ENCODE measurements at places on chromosomes 7 and 10.

DNA sequence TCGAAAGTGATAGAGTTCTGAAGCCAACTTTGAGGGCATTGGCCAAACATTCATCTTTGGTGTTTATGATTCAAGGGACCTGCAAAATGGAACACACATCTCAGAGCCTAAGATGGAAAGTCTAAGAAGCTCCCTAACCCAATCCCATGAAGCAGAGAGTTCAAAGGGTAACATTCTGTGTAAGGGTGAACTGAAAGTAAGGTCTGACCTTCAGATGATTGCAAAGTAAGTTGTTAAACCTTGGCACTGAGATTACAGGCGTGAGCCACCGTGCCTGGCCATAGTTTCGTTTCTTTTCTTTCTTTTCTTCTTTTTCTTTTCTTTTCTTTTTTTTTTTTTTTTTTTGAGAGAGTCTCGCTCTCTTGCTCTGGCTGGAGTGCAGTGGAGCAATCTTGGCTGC lies 2.2 kb downstream of the ZNF212 start:
- no peak for DNase-seq

DNA sequence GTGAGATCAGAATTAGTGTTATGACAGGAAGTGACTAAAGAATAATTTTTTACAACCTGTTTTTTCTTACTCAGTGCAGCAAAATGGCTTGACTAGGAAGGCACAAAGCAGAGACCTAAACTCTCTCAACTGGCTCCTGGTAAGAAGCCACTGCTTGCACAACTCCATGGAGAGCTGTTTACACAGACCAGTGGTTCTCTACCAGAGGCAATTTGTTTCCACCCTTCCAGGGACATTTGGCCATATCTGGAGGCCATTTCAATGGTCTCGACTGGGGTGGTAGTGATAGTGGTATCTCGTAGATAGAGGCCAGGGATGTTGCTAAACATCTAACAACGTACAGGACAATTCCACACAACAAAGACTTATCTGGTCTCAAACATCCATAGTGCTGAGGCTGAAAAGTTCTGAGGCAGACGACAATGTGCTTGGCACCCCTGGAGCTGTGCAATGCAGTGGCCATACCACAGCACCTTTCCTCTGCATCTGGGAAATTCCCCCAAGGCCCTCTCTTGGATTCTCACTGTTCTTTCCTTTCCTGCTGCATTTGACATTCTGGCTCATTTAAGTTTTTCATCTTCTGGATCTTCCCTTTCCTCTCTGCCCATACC lies 105.4 kb upstream of the LAMB4 start:
- no peak for DNase-seq

GRCh38 chr10:113347508-113347907 lies 205.3 kb upstream of the HABP2 start:
- no peak for DNase-seq

DNA sequence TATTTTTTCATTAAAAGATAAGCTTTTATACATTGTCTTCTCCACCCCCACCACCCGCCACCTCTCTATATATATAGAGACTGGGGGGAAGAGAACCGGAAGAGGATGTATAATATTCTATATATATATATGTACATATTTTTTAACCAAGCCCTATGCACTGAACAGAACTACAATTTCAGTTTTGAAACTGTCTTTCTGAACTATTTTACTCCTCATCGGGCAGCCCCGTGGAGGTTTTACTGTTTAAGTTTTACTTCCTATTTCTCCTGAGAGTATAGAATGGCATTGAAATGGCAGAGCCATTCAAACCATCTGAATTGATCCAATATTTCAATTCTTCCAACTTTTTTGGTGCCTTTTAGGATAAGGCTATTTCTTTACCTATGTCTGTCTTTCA lies 1047.1 kb downstream of the NRG3 start:
- no peak for DNase-seq

- DNase-seq, result no peak
These were observed 1506.2 kb upstream of the LRRTM3 start for GRCh38 chr10:65419629-65420028.

DNA sequence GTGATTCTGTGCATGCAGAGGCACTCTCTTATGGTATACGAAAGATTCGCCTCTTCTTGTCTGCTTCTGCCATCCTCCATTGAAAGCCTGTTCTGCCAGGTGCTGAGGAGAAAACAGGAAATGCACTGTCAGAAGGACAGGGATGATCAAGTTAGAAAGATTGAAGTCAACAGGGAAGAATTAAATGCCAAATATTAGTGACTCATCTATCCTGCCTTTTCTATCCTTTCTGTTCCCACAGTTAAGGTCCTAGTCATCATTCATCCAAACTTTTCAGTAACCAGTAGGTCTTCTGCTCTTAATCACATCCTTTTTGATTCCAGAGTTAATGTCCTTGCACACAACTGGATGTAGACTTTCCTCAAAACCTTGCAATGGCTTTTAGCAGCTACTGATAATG lies 4.8 kb upstream of the ZNF783 start:
- DNase-seq, result no peak

DNA sequence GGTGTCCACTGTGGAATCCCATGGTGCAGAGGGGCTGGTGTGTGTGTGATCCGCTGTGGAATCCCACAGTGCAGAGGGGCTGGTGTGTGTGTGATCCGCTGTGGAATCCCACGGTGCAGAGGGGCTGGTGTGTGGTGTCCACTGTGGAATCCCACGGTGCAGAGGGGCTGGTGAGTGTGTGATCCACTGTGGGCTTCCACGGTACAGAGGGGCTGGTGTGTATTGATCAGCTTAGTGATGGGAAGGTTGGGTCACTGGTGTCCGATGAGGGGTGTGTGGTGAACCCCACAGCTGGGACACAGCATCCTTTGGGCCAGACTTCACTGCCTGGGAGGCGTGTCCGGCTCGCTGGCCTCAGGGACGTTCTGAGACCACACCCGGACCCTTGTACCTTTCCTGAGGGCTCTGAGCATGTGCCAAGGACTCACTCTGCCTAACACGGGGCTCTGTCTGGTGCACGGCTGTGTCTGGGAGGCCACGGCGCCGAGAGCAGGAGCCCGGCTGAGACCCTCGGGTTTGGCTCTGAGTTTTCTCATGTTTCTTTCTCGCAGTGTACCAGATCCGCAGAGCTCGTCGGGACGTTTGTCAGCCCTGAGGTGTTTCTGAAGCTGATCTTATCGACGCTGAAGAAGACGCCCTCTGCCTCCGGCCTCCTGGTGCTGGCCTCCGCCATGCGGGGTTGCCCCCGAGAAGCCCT lies 29.3 kb upstream of the PRKAR1B start:
- DNase-seq, result no peak

Measured in stimulated activated CD4-positive, alpha-beta T cell treated with anti-CD3 and anti-CD28 coated beads, Interleukin-1b, Interleukin-23, amount 100 ng/mL, for 48 hours (primary cell).